GDM1 (cell line): ENCODE measurements at places on chromosomes 12 and 14.

GRCh38 chr12:49825971-49826421 is 2.2 kb downstream of the NCKAP5L start:
- DNase-seq, result no peak

DNA sequence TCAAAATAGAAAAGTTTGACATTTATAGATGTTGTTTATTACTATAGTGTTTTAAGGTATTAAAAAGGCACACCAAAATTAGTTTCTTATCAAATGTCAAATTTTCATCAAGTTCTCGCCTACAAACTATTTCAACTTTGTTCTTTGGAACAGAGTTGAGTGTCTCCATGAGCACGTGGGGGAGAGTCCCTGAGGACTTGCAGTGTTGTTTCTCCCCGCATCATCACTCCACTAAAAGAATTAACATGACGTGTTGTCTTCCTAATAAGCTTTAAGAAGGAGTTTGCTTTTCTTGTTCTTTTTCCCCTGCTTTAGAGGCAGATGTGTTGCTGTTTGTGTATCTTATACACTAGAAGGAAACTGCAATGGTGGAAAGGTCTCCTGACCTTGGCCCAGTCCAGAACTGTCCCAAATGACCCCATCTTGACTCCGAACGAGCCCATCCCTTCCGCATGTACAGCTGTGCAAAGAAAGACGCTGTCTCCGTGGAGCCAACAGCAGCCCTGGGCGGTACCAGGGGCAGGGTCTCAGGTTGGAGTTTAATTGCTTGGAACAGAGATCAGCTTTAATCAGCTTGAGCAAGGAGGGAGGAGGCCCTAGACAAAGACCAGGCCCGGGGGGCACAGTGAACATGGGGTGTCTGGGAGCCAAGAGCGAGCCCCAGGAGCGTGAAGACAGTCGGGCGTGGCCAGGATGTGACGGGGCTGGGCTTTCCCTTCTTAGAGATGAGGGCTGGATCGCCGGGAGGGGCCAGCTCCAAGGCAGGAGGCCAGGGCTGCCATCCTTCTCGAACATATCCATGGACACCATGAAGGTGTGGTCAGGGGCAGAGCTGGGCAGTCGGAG is 215.4 kb upstream of the RTL1 start:
- DNase-seq, result no peak

DNA sequence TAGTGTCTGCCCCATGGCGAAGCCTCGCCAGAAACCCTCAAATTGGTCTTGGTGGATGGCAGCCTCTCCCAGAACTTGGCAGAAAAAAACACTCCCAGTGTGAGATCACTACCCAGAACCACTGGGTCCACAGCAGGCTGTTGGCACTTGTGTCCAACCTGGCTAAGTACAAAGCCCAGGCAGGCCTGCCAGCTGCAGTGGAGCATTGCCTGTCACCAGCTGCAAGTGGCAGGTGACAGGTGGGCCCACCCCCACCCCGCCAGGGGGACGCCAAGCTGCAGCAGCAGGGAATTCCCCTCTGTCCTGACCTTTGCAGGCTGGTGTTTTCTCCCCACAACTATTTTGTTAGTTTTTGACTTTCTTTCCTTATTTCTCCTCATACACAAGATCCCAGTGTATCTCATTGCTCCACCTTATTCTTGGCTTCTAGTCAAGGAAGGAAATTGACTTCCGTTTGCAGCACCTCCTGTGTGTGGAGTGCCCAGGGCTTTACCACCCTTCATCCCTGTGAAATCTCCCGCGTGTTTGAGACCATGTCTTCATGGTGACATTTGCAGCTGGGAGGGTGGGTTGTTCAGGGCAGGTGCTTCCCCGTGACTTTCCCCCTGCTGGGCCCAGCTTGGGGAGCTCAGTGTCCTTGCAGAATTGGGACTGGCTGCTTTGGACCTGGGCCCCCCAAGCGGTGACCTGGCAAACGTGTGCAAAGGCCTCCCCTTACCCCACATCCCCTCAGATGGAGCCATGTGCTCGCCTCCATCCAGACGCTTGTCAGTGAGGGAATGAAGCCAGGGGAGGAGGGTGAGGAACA is 73.8 kb upstream of the RIN3 start:
- DNase-seq, result no peak

- DNase-seq, result no peak
Observed at GRCh38 chr12:71392521-71393145, 47.0 kb upstream of the LGR5 start.

DNA sequence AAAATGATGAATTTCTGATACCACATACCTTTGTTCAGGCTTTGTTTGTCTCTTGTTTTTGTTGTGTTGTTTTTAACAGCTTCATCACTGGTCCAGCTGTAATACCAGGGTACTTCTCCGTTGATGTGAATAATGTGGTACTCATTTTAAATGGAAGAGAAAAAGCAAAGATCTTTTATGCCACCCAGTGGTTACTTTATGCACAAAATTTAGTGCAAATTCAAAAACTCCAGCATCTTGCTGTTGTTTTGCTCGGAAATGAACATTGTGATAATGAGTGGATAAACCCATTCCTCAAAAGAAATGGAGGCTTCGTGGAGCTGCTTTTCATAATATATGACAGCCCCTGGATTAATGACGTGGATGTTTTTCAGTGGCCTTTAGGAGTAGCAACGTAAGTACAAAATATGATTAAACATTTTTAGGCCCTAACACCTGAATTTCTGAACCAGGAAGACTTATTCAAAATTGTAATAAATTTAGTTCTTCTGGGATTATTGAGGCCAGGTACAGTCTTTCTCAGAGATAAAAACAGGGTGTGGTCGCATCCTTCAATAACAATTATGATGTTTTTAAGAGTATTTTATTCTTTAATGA is 22.4 kb downstream of the RXYLT1 start:
- no peak for DNase-seq

- DNase-seq, result no peak
Observed at GRCh38 chr14:99454246-99454645, 26.4 kb downstream of the SETD3 start.

DNA sequence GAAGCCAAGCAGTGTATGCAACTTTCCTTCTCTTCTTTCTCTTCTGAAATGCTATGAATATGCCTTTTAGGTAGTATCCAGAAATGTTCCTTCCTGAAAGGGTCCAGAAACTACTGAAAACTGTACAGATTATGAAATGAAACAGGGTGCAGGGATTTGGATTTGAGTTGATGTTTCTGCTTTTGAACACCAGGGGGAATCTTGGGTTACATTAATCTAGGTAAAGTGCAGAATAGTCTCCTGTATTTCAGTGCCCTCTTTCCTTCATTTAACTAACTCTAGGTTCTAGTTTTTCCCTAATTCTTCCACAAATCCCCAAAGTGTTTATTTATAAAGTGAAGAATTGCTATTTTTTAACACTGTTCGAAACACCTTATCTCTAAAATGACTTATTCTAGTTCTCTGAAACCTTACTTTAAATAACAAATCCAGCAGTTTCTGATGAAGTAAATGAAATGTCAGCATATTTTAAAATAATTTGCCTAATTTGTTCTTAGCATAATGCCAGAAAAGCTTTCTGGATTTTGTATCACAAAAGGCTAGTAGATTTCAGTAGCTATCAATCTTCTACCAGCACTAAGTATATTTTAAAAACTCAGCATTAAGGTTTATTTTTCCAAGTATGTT is 111.9 kb downstream of the LRRK2 start:
- no peak for DNase-seq

- DNase-seq, result no peak
Observed at GRCh38 chr12:103105971-103106597, 148.6 kb downstream of the ASCL1 start.

DNA sequence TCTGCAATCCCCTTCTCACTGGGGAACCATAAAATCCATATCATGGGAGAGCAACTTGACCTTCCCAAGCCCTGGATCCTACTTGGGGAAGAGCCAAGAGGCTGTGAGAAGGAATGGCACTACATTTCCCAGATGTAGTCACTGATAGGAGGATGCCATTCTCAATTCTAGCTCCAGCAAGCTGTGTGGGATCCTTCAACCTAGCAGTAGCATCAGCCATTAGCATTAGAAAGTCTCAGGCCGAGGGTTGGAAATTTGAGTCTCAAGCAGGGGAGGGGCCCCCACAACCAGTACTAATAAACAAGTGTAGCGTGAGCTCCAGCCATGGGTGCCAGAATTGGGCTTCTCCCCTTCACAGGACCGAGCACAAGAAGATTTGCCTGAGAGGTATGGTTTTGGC is 84.3 kb upstream of the NELL2 start:
- DNase-seq, result no peak

DNA sequence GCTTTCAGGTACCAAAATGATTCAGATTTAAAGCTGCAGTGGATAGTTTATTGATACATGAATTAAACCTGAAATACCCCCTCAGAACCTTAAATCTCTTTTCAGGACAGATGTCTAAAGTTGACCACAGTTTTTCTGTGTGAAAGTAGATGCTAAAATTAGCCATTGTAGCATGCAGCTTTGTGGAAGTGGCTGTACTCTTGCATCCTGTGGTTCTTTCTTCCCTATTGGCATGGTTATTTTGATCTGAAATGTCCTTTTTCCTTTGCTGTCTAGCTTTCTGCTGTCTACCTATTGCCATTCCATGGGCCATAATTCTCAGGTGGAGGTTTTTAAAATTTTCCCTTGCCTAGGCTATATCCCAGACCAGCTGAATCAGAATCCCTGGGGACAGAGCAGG is 455.6 kb downstream of the ZFP36L1 start:
- DNase-seq, result peak; percentile 43

DNA sequence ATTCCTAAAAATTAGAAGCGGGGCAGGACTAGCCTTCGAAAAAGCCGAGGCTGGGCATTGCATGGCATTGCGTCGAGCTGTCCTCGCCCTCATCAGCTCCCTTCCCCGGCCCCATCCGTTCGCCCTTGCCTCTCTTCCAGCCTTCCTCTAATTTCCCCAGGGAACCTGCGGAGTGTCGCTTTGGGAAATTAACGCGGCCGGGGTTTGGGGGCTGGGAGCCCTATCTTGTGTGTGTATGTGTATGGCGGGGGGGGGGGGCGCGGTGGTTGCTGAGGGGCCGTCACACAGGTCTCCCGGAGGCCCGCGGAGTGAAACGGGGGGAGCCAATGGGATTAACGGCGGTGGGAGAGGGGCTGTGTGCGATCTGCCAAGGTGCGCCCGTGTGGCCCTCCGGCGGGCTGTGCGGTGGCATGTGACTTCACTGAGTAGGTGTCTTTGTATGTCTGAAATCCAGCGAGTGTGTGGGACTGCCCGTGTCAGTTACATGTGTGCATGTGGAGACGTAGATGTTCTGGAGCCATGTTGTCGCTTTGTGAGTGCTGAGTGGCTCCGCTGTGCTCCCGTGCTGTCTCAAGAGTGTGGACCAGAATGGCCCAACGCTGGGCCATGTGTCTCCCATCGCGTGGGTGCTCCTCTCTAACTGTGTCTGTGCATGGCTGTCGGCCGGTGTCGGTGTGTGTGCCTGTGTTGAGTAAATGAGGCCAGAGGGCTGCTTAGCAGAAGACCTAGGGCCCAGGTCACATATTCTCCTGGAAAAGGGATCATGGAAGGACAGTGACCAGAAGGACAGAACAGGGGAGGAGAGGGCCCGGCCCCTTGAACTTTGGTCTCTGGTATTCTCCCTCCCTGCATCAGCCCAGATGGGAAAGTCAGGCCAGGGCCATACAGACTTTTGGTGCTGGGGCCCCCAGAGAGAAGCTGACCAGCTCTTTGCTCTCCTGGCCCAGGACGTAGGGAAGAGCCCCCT is 1.5 kb downstream of the PTMS start:
- DNase-seq, result no peak

GRCh38 chr12:81991868-81992267 is 232.7 kb upstream of the PPFIA2 start:
- DNase-seq, result no peak

GRCh38 chr12:93722835-93723567 is 45.8 kb downstream of the CRADD start:
- DNase-seq, result no peak

GRCh38 chr14:74867673-74868072 is 8.3 kb downstream of the PROX2 start:
- peak; percentile 53 for DNase-seq

DNA sequence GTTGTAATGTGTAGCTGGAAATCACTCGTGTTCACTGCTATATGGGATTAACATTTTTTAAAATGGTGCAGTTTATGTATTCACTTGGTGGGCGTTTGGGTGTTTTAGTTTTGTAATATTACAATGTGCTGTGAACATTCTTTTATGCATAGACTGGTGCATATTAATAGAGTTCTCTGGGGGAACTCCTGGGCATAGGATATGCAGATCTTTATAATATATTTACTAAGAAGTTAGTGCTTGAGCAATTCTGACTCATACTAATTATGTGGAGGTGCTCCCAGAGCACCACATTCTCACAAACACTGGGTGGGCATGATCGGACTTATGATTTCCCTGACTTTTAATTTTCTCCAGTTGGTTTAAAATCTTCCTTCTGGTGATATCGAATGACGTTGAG is 342.3 kb downstream of the PDZRN4 start:
- no peak for DNase-seq

- no peak for DNase-seq
Observed at GRCh38 chr14:70916799-70917198, 9.5 kb downstream of the PCNX1 start.

- DNase-seq, result no peak
Observed at GRCh38 chr12:116837097-116837496, 44.1 kb downstream of the HRK start.

DNA sequence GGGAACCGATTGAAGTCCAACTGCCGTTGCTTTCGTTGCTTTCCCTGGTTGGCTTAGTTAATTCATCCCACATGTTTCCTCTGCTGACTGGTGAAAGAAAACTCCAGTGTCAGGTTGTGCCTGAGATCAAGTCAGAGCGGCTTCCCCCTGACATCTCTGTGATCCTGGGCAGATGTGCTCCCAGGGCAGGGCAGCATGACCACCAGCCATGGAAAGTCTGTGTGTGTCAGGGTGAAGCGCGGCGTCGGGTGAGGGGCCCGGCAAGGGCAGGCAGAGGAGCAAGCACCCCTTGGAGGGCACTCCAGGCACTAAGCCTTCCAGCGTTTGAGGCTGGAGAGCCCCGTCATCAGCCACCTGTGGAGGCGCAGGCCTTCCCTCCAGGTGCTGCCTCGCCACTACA is 54.5 kb upstream of the IGF1 start:
- DNase-seq, result no peak

DNA sequence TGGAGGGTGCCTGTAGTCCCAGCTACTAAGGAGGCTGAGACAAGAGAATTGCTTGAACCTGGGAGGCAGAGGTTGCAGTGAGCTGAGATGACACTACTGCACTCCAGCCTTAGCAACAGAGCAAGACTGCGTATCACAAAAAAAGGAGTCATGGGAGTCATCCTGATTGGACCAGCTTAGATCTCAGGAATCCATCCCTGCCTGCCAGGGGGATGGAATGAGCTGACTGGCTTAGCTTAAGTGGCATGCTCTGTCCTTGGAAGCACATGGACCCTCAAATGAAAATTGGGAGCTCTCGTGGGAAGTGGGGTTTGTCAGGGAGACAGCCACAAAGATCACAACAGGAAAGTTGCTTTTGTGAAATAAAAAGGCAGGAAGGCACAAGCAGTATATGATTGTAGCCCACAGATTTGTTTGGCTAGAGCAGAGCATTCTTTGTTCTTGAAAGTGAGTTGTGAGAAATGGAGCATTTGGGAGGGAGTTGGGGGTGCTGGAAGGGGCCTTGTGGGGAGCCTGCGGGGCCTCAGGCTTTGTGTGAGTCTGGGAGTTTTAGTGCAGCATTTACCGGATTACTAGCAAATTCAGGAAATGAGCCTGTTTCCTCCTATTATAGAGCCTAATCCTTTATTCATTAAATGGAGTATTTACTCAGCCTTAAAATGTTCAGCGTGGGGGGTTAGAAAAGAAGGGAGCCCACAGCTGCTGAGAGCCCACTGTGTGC is 30.7 kb downstream of the DGLUCY start:
- no peak for DNase-seq

- DNase-seq, result no peak
Observed at GRCh38 chr14:50040895-50041465, 75.4 kb downstream of the VCPKMT start.
